ENCODE measurements at places on chromosomes 2 and 18.

DNA sequence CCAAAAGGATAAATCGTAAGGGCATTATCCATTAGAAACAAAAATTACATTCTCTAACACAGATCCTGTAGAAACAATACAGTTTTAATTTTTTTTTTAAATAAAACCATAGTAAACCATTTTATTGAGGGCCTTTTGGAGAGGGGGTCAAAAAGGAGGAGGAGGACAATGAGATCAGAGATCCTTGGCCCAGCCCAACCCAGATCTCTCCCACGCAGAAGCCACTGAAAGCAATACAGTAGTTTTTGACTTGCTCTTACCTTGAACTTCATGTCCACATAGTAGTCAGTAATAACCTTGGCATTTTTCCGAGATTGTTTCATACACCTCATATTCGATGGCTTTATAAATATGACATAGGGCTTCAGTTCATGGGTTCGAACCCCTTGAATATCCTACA is 4.1 kb upstream of the TMEM237 start:
- DNase-seq, result no peak

DNA sequence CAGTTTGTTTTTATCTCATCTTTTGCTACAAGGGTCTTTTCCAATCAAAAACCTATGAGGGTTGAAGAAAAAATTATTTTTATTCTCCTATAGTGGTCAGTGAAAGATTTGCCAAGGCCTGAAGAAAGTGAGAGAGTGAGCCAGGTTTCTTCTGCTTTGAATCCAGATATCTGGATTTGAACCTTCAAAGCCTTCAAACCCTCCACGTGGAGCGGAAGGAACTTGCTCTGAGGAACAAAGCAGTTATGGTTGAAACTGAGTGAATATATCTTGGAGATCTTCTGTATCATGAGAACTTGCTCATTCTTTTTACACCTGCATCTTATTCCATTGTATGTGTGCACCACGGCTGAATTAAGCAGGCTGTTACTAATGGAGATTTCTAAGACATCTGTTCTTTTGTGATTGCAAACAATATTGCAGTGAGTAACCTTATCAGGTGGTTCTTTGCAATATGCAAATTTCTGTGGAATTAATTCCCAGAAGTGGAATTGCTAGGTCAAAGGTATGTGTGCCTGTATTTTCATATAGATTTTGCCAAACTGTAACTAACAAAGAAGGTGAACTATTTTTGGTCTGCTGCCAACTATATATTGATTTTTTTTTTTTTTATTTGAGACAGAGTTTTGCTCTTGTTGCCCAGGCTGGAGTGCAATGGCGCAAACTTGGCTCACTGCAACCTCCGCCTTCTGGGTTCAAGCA is 147.9 kb downstream of the B3GNT2 start:
- DNase-seq, result no peak

DNA sequence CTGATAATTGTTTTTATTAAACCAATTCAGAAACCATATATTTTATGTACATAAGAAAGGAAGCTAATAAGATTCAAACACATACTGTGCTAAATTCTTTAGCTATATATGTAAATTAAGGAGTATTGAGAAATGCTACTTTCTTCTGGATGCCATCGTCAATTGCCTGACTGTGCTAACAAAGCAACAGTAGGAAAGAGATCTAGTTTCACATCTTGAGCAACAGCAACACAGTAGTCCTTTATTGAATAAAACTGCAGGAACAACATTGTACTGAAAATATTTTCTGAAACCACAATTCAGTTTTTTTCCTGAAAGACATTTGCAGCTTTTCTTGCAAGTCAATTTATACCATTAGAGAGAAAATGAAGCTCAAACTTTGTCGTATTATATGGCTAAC is 1404.9 kb upstream of the SLC39A10 start:
- no peak for DNase-seq

DNA sequence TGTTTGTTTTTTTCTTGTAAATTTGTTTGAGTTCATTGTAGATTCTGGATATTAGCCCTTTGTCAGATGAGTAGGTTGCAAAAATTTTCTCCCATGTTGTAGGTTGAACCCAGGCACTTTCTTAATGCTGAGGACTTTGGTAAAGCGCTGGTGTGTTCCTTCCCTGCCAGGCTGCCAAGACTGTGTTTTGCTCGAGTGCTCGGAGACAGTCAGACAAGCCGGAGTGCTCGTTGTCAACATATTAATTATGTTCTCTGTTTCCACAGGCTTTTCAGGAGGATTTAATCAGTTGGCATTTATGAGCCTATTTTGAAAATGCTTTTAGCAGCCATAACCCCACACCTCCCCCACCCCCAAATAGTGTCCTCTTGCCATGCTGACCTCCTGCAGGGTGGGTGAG is 6.4 kb downstream of the MTCL1 start:
- no peak for DNase-seq

- DNase-seq, result no peak
Observed at GRCh38 chr2:169172914-169173313, 103.6 kb downstream of the DHRS9 start.

GRCh38 chr18:45590036-45590886 is 25.0 kb upstream of the SLC14A2 start:
- no peak for DNase-seq

- no peak for DNase-seq
Observed at GRCh38 chr2:159775021-159775420, 23.0 kb downstream of the CD302 start.

- no peak for DNase-seq
Observed at GRCh38 chr2:178271629-178272333, 77.5 kb downstream of the OSBPL6 start.

GRCh38 chr2:206876216-206876860 is 63.0 kb upstream of the CPO start:
- DNase-seq, result no peak

DNA sequence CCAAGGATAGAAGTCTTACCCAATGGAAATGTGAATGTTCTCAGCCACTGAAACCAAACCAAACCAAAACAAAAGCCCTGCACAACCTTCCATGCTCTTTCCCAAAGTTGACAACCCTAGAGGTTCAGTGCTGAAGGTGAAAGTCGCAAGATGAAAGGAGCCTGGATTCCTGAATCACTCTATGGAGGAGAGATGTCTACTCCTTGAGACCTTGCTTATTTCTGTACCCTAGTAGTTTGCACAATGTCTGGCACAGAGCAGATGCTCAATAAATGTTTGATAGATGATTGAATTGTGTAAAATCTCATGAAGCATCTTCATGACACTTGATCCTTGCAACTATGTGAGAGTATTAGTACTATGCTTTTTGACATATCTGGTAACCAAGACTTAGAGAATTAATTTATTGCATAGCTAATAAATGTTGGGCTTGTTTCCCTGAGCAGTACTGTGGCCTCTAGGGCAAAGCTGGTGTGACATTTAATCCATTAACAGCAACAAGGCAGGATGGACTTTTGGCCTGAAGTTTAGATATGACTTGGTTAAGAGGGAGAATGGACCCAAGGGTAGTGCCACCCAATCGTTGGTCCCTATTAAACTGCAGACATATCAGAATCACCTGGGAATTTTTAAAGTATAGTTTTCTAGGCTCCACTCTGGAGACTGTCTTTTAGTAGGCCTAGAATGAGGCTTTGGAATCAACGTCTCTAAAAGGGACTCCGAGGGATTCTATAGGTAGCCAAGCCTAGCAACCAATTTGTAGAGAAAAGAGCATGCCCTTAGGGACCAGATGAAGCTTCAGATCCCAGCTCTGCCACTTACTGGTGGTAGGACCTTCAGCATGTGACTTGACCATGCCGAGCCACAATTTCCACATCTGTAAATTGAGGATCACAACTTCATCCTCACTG is 145.9 kb downstream of the DDX1 start:
- DNase-seq, result no peak

- DNase-seq, result no peak
Observed at GRCh38 chr2:9264301-9264700, 57.7 kb downstream of the ASAP2 start.

- no peak for DNase-seq
Observed at GRCh38 chr2:160737247-160737646, 243.6 kb upstream of the RBMS1 start.

DNA sequence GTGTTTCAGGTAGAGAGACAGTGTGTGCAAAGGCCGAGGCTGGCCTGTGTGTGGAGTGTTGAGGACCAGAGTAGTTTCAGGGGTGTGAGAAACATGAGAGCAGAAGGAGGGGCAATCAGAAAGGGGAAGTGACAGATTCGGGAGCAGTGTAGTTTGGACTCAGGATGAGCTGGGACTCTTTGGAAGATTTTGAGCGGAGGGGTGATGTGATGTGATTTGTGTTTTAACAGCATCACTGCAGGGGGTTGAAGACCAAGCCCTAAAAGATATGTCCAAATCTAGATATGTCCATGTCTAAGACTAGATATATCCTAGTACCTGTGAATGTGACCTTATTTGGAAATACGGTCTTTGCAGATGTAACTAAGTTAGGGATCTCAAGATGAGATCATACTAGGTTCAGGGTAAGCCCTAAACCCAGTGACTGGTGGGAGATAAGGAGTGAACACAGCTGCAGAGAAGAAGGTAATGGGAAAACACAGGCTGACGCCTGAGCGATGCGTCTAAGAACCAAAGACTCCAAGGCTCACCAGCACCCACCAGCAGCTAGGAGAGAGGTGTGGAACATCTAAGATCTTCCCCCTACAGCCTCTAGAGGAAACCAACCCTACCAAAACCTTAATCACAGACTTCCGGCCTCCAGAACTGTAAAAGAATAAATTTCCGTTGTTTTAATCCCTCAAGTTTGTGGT is 38.5 kb upstream of the MYO3B start:
- no peak for DNase-seq

DNA sequence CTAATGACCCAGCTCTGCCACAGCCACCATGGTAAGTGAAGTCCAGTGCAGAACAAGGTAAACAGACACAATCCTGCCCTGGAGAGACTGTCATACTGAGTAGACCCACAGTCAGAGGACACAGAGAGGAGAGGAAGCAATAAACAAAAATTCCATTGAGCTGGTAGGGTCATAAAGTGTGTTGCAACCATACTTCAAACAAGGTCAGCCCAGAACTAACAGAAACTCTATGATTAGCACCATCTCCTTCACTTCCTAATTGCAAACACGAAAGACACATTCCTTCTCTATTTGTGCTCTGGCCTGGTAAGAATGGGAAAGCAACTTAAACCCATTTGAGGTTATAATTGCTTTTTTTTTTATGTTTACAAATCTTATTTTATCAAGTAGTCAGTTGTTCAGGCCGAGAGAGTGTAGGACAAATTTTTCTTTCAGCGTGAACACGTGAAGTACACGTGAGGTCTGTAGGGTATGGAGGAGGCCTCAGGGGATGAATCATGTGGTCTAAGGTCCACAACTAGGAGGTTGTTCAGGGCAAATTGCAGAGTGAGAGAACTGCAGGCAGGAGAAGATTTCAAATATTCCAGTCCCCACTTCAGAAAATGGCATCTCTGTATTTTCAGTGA is 71.4 kb upstream of the GLS start:
- DNase-seq, result no peak

GRCh38 chr18:63850020-63850419 is 37.5 kb upstream of the SERPINB2 start:
- DNase-seq, result no peak

DNA sequence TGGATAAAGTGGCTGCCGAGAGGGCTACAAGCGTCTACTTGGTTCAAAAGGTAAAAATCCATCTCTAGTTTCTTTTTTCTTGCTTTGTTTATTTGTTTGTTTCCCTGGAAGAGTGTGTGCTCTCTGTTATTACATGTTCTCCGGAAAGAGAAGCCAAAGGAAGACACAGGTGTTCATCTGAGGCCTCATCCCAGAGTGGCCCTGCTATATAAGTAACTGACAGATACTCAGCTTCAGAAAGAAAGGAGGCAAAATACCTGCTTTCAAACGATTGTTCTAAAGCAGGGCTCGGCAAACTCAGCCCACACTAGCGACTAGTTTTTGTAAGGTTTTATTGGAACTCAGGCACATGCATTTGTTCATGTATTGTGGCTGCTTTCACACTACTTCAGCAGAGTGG is 140.0 kb upstream of the ALPP start:
- DNase-seq, result no peak

DNA sequence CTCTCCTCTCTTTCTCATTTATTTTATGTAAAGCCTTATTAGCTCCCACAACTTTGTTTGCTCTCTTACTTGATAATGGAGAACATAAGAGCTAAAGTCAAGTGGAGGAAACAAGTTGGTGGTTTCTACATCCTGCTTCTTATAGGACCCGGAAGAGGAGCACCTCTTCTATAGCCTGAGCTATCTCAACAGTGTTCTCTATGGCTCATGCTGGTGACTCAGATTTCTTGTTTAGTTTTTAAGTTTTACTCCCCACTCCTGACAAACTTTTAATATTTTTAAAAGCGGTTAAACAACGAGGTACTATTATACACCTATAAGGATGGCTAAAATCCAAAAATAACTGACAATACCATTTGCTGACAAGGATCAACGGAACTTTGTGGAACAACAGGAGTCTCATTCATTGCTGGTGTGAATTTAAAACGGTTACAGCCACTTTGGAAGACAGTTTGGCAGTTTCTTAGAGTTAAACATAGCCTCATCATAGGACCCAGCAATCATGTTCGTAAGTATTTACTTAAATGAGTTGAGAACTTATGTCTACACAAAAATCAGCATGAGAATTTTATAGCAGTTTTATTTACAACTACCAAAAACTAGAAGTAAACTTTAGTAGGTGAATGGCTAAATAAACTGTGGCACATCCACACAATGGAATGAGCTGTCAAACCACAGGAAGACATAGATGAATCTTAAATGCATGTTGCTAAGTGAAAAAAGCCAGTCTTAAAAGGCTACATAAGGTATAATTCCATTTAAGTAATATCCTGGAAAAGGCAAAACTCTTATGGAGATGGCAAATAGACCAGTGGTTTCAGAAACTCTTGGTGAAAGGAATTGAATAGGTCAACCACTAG is 12.7 kb upstream of the CDC42EP3 start:
- no peak for DNase-seq

Measured in glomerular endothelial cell (primary cell).